ENCODE measurements at places on chromosomes 5 and 9.

GRCh38 chr5:62608529-62609511 lies 30.2 kb downstream of the LRRC70 start:
- no peak for DNase-seq

DNA sequence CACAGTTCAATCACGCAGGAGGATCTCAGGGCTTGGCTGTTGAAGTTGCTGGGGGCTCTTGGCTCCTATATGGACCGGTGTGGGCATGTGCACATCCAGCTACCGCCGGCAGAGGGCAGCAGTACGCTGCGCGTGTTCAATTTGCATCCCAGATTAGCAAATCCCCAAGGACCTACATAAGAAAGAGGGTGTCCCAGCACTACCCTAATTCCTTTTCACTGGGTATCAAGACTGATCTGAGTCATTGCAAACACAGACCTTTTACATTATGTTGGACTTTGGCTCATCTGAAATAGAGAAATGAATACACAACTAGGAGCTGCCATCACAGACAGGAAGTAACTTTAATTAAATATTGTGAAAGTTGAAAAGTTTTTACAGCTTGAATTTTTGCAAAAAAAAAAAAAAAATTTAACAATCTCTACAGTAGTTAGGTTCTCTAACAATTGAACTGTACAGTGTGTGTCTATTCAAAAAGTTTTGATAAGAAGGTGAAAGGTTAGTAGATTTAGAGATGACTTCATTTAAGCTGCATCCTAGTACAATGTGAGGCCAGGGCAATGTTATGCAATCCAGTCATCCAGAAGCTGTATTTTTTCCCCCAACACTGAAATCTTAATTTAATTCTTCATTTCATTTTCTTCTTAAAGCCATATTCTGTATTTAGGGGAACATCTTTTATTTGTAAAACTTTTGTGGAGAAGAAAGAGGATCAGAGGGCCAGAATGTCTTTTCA lies 404.0 kb downstream of the EBF1 start:
- peak; percentile 72 for DNase-seq

DNA sequence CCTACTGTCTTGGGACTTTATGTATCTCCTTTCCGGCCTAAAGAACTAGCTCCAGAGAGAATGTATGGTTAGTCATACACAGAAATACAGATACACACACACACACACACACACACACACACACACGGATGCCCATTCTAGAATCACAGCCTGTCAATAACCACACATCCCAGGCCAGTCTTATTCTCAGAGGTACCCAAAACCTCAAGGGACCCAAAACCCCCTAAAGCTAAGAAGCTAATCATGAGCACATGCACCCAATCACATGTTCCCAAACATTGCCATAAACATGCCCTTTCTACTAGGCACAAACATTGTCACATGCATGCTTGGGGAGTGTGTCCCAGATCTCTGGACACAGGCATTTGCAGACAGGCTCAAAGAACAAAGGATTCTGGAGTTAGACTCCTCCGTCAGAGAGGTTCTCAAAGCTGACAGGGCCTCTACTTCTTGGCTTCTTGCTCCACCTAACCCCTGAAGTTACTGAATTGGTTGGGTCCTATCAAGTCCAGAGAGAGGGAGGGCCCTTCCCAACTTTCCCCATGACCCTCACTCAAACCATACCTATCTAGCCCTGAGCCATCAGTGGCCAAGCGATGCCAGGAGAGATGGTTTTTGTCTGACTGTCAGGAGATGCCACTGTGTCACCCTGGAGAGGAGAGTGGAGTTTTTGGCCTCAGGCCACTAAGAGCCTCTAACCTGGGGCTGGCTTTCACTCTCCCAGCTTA lies 78.7 kb downstream of the NRG2 start:
- no peak for DNase-seq

- DNase-seq = no peak
Observed at GRCh38 chr9:84871983-84872382, 202.5 kb downstream of the NTRK2 start.

GRCh38 chr9:127179633-127180441 lies 57.4 kb upstream of the ANGPTL2 start:
- DNase-seq = no peak

- DNase-seq = no peak
Observed at GRCh38 chr5:90747175-90747574, 188.6 kb downstream of the ADGRV1 start.

- DNase-seq = no peak
Observed at GRCh38 chr9:96501633-96502538, 51.9 kb downstream of the HABP4 start.

Data from fibroblast of villous mesenchyme (primary cell).